Stimulated activated CD8-positive, alpha-beta memory T cell treated with anti-CD3 and anti-CD28 coated beads, Interleukin-4, amount 100 ng/mL, for 1 hour (primary cell): ENCODE measurements at places on chromosomes 11 and 22.
A peak's percentile ranks its signal among the peaks of the same experiment; 100 is the strongest.

DNA sequence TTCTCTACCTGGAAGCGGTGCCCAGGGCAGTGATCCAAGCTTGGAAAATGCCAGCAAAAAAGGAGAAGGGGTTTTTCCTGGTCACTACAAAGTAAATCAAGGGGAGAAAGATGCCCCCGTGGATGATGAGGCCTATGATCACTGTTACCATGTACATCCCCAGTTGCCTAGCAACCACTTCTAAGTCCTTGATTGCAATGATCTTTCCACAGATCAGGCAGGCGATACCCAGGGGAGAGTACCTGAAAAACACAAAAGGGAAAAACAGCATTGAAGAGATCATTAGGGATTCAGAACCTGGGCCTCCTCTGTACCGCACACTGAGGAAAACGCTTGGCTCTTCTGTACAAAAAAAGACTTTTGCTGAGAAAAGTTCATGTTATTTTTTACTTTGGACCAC, 127.1 kb downstream of the SLC1A2 start:
- no peak for DNase-seq

- DNase-seq: no peak
Observed at GRCh38 chr11:128874427-128874826, 7.3 kb upstream of the KCNJ1 start.

- no peak for DNase-seq
Observed at GRCh38 chr11:12051287-12051662, 42.8 kb upstream of the DKK3 start.

- no peak for DNase-seq
Observed at GRCh38 chr22:48618326-48618725, 1209.3 kb downstream of the BRD1 start.

GRCh38 chr11:126782810-126783209, 217.8 kb downstream of the KIRREL3 start:
- no peak for DNase-seq

- DNase-seq: peak; percentile 30
Observed at GRCh38 chr11:13335319-13335718, 57.7 kb downstream of the BMAL1 start.

- DNase-seq: no peak
Observed at GRCh38 chr11:41051919-41052635, 407.4 kb downstream of the LRRC4C start.

GRCh38 chr22:49928555-49929210, 10.2 kb downstream of the CRELD2 start:
- no peak for DNase-seq

DNA sequence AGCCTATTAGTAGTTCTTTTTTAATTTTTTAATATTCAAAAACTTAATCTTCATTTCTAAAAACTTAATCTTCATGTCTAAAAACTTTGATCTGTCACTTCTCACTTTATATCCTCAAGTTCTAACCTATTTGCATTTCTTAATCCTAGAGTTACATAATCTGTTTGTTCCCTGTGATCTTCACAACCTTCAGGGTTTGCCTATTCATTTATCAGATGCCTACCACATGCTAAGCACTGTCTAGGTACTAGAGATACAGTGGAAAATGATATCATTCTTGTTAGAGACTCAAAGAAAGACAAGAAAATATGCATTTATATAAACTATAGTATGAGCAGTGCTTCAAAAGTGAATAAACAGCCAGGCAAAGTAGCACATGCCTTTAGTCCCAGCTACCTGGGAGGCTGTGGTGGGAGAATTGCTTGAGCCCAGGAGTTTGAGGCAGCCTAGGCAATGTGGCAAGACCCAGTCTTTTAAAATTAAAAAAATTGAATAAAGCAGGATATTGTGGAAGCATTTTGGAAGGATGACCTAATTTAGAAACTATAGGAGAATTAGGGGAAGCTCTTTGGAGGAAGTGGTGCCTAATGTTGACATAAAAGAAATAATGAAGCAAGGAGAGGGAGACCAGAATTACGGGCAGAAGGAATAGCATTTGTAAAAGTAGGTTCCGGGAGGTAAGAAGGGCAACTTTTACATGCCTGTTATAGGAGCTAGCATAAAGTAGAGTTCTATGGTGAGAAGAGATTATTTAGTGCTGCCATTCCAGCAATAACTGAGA, 54.4 kb upstream of the GRK2 start:
- no peak for DNase-seq

GRCh38 chr11:46296528-46297448, 19.3 kb downstream of the CREB3L1 start:
- DNase-seq: no peak

- no peak for DNase-seq
Observed at GRCh38 chr11:27002838-27003237, 8.9 kb downstream of the FIBIN start.

DNA sequence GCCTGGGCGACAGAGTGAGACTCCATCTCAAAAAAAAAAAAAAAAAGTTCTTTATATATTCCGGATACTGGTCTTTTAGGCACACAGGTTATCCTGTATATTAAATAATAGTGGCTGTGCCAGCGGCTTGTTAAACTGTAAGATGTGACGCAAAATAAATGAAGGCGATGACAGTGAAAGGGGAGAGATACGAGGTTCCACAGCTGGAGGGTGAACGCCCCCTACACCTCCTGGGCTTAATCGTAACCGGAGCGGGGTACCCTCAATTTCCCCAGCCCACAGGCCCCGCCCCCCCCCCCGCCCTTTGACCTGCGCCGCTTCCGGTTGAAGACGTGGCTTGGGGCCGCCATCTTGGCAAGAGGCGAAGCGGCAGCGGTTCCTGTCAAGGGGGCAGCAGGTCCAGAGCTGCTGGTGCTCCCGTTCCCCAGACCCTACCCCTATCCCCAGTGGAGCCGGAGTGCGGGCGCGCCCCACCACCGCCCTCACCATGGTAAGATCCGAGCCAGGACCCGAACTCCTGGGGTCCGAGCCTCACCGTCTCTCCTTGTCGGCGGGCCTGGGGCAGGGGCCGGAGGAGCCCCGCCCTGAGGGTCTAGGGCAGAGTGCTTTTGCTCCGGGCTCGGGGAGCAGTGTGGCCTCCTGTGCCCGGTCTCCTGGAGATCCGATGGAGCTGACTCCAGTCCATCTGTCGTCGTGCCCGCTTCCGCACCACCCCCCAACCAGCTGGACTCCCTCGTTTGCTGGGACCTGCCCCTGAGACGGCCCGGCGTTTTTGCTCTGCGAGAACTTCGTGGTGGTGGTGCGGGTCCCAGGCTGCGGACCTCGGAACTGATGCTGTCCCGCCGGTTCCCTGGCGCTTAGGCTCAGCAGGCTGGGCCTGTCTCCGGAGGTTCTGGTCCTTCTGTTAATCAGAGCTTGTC, at the start of gene ARCN1:
TSS of gene ARCN1 (plus strand) at position 349 of the 920 bp plus-strand sequence. CDS start at position 488, 139 bp downstream.
- DNase-seq: peak; percentile 61

DNA sequence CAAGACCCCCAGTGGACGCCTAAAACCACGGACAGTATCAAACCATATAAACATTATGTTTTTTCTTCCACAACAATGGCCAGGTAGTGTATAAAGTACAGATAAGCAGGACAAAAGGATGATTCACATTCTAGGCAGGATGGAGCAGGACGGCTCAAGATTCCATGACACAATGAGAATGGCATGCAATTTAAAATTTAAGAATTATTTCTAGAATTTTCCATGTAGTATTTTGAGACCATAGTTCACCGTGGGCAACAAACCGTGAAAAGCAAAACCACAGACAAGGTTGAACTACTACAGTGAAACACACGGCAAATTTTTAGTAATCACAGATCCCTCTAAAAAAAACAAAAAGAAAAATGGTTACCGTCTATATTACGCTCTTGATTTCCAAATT, 7.5 kb downstream of the NARS2 start:
- no peak for DNase-seq

GRCh38 chr11:129938764-129939163, 43.4 kb upstream of the NFRKB start:
- no peak for DNase-seq

- DNase-seq: no peak
Observed at GRCh38 chr11:75527938-75528735, 2.4 kb upstream of the GDPD5 start.

DNA sequence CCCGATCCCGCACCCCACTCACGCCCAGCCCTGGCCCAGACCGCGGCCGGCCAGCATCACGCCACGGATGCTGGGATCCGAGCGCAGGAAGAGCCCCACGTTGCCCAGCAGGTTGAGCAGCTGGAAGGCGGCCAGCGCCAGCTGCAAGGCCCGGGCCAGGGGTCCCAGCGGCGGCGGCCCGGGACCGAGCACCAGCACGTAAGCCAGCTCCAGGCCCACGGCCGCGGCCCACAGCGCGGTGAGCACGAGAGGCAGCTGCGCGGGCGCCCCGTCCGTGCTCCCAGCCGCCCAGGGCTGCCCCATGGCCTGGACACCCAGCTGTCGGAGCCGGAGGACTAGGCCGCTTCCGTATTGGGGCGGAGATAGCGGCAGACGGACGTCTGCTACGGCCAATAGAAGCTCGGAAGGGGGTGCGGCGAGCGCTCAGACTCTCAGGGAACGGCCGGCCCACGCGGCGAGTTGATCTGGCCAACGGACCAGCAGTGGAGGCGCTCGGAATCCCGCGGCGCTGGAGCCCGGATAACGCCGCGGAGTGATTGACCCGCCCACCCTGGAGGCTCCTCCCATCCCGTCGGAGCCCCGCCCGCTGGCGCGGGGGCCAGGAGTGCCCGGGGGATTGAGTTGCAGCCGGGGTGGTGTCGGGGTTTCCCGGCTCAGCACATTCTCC, at the start of gene ZDHHC24:
TSS of gene ZDHHC24 (minus strand) at position 348 of the 667 bp plus-strand sequence. CDS start at position 303, 45 bp downstream.
- peak; percentile 42 for DNase-seq

DNA sequence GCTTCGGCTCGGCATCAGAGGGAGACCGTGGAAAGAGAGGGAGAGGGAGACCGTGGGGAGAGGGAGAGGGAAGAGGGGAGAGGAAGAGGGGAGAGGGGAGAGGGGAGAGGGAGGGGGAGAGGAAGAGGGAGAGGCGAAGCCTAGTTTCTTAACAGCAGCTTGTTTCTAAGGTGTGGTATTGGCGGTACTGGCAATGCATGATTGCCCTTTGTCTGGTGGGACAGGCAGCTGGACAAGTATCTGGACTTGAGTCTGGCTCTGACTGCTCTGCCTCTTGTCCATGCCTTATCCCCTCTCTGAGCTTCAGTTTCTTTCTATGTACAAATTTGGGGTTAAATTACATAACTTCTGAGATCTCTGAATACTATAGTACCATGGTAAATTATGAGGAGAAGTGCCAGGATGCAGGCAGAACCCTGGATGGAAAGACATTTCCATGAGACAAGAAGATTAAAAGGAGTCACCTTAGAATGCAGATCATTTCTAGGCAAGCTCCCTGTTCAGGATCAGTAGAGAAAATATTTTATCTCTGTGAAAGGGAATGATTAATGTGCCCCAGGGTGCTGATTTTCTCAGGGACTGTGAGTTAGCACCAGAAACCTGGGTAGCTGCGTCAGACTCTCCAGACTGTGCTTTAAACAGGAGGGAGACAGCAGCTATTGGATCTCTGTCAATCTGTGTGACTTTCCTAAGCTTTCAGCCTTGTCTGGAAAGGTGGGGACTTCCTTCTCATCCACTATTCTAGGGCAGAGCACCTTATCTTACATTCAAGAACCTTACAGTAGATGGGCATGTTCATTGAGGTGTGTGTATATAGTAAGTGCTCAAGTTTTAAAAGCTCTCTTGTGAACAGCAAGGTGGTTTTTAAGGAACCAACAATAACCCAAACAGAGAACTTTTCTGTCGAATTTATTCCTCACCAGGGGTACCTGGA, 31.9 kb upstream of the CCDC90B start:
- no peak for DNase-seq

GRCh38 chr22:26887916-26888315, 230.5 kb downstream of the MIAT start:
- no peak for DNase-seq

DNA sequence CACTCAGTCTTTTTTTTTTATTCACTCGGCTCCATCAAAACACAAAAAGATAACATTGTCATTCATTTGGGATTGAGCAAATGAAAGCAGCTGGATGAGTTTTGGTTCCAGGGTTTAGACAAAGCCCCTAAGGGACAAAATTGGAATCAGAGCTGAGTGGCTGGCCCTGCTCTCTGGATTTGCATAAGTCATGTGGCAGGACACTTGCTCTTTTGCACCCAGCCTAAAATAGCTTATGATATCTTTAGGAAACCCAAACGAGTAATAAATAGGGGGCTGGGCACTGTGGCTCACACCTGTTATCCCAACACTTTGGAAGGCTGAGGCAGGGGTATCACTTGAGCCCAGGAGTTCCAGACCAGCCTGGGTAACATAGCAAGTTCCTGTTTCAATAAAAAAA, 11.0 kb upstream of the TMEM121B start:
- DNase-seq: no peak

DNA sequence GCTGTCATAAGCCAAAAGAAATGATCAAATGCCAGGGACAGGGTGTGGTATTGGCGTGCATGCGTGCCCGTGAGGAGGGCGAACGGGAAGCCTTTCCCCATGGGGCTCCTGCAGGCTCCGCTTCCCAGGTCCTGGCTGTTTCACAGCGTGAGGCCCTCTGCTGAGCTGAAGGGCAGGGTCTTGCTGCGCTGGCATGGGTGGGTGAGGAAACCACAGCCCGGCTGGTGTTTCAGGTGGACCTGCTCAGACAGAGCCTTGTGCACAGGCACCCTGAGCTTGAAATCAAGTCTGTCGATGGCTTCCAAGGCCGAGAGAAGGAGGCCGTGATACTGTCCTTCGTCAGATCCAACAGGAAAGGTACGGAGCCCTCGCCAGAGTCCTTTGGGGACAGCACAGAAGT, 31.4 kb downstream of the IGHMBP2 start:
- no peak for DNase-seq

DNA sequence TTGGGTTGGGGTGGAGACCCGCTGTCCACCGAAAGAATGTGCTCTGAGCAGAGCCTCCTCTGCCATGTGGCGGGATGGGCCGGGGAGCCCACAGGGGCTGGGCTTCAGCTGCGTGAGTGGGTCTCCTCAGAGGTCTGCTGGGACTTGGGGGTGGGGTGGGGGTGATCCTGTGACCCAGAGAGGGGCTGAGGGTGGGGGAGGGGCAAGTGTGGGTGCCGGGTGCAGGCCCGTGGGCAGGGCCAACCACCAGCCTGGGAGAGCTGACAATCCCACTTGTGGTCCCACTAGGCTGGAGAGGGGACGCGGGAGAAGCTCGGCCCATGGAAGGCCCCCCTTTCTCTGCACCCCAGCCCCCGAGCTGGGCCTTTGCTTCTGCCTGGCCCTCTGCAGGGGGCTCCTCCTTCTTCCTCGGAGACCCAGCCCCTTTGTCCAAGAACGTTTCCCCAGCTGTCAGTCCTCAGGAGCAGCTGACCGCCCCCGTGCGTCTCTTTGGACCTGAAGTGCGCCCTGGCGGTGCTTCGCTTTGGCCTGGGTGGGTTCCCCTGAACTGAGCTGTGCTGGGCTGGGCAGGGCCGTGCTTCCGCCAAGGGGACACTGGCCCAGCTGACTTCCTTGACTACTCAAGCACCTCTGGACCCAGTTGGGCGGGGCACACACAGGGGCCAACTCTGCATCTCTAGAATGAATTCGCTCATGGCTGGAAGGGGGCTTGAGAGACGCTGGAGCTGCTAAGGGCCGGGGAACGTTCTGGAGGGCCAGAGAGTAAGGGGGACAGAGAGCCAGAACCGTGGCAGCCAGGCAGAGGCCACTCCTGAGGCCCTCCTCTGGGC, 30.2 kb downstream of the OSBPL5 start:
- DNase-seq: no peak
